ENCODE measurements at places on chromosomes 1 and 21.
A peak's percentile ranks its signal among the peaks of the same experiment; 100 is the strongest.

DNA sequence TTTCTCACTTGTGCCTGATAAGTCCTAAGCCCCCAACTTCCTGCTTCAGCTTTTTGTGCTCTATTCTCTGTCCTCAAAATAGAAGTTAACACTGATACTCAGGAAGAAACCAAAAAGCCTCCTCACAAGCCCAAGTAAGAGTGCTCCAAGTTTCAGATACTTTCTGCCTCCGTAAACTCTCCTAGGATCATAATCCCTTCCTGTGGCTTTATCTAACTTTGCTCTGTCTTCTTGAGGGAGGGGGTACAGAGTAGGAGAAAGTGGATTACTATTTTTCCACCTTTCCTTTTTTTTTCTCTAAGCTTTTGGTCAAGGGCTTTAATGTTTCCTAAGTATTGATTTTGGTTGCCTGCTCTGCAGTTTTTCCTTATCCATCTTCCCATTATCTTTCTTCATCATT, 54.6 kb downstream of the DPH5 start:
- no peak for DNase-seq

GRCh38 chr1:178931858-178932551, 61.1 kb upstream of the ANGPTL1 start:
- no peak for DNase-seq

DNA sequence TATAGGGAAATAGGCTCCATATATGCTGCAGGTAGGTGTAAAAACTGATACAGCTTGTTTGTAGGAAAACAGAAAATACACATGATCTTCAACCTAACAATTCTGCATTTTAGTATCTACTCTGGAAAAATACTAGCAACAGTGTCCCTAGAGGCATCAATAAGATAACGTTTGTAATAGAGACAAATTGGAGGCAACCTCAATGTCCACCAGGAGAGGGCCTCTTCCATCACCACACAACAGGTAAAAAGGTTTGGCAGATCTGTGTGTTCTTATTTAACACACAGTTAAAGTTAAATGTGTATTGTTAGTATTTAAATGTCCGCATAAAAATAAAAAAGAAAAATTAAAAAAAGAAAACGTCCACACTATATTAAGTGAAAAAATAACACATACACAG, 5.4 kb downstream of the EIF2D start:
- peak; percentile 40 for DNase-seq

GRCh38 chr1:35603941-35604340, 30.8 kb downstream of the TFAP2E start:
- no peak for DNase-seq

- DNase-seq, result peak; percentile 81
Measured at GRCh38 chr1:231628207-231628876, 1.8 kb downstream of the DISC1 start.

DNA sequence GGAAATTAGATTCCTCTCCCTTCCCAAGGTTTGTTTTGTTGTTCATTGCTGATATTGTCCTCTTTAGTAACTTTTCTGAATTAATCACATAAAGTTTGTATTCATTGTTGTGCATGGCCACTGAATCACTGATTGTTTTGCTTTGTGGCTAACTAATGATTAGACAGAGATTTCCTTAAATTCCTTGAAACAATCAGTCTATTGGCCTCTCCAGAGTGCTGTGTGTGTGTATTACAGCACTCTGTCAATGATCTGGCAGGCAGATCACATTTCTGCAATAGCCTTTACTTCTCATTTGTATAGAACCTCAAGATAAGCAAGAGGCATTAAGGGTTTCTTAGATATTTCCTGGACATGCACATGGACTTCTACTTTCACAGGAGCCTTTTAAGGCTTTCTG, 78.6 kb downstream of the DUSP10 start:
- no peak for DNase-seq

- no peak for DNase-seq
Measured at GRCh38 chr1:152517237-152517811, 3.0 kb downstream of the CRCT1 start.

DNA sequence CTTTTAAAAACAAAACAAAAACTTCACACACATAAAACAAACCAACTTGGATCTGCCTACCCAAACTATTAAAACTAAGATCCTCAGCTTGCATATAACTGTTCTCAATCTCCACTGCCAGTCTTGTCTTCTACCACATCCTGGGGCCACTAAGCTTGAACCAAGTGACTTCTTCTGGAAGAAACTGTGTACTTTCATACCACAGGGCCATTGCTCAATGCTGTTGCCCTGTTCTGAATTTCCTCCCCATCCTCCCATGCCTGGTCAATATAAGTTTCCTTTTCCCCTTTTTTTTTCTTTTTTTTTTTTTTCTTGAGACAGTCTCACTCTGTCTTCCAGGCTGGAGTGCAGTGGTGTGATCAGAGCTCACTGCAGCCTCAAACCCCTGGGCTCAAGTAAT, 109.9 kb downstream of the KIAA0319L start:
- no peak for DNase-seq

DNA sequence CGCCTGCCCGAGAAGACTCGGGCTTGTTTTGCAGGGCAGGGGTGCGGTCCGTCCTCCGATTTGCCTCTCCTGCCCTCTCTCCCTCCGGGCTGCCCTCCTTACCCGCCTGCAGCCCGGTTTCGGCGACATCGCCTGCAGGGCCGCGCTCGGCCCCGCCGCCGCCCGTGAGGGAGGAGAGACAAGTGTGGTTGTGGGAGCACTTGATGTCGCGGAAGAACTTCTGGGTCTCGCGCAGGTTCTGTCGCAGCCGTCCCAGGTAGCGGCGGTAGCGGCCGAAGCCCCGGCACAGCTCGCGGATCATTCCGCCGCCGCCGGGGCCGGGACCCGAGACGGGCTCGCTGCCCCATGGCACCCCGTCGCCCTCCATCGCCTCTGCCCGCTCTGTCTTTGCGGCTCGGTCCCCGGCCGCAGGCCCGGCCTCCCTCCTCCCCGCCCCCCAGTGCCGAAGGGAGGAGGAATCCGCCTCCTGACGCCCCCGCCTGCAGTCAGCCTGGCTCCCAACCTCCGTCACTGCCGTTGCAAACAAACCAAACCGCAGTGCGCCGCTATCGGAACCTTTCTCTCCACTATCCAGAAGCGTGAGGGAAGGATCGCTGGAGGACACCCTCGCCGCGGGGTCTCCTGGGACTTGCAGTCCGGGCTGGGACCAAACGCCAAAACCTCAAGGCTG, at the start of gene DSTYK:
DSTYK (minus strand) TSS at position 534 of the 670 bp plus-strand sequence; CDS start at position 367, 167 bp downstream.
- DNase-seq, result peak; percentile 93

DNA sequence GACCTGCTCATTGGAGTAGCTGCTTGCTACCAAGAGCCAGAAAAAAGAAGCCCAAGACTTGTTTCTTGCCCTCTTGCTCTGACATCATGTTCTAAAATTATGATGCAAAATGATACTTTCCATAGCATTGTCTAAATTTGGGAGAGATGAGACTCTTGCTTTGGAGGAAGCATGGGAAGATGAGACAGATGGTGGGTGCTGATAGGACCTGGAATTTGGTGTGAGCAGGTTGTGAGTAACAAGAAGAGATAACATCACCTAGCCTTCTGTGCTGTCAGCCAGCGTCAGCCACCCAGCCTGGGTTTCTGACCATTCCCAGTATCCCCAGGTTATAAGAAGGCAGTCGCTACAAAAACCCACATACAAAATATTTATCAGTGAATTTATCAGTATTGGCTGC, 67.1 kb upstream of the GCLM start:
- peak; percentile 62 for DNase-seq

DNA sequence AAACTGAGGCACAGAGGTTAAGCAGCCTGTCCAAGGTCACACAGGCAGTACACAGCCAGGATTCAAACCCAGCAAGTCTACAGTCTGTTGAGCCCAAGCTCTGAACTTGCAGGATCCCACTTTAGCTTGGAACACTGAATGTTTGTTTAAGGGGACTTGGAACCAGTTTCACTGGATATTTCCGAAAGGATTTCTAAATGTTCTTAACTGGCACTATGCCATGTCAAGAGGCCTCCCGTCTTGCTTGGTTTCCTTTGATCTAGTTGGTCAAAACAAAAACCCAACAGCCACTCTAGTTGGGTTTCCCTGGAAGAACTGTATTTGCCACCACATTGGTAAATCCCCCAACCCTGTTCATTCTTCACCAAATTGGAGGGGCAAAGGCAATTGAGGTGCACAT, 317.6 kb upstream of the KAZN start:
- DNase-seq, result no peak

- DNase-seq, result no peak
Measured at GRCh38 chr1:101723415-101723814, 273.3 kb downstream of the OLFM3 start.

GRCh38 chr1:33256471-33257206, at the start of gene ZNF362:
TSS of gene ZNF362 (plus strand) at chr1:33256492. CDS start at chr1:33270575, 14,083 bp downstream.
- peak; percentile 64 for DNase-seq

- DNase-seq, result no peak
Measured at GRCh38 chr1:16191309-16191708, 21.1 kb downstream of the ARHGEF19 start.

- DNase-seq, result peak; percentile 88
Measured at GRCh38 chr1:61434276-61434675, 290.7 kb downstream of the TM2D1 start.

DNA sequence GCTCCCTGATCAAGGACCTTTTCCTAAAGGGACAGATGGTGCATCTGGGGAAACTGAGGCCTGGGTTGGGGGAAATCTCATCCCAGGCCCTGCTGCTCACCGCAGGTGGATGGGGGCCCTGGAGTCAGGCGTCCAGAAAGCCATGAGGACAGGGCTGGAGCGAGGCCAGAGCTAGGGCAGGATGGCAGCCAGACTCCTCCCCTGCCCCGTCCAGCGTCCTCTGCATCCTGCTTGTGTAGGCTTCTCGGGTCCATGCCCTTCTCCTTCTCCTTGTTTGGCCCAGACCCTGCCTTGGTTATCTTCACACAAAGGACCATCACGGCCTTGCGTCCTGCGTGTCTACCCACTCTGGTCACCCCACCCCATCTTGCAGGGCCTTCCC, 43.0 kb downstream of the TRIM11 start:
- no peak for DNase-seq

DNA sequence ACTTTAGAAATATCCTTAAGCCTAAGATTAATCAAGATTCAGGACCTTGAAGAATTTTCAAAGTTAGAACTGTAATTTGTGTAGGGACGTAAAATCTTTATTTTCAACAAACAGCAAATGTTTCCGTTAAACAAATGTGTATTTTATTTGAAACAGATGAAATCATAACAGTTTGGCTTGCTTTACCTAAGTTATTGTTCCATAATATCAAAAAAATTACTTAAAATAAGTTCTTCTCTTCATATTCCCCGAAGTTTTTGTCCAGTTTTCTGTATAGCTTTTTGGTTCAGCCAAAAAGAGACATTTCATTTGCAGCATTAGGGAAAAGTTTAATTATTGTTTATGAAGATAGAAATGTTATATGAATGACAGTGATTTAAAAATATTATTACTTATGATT, 100.1 kb downstream of the NFIA start:
- no peak for DNase-seq

- DNase-seq, result no peak
Measured at GRCh38 chr1:215160351-215160750, 77.8 kb downstream of the KCNK2 start.

GRCh38 chr1:9145021-9145668, 16.2 kb upstream of the GPR157 start:
- DNase-seq, result peak; percentile 28

GRCh38 chr1:204574016-204574864, 58.0 kb downstream of the MDM4 start:
- no peak for DNase-seq

DNA sequence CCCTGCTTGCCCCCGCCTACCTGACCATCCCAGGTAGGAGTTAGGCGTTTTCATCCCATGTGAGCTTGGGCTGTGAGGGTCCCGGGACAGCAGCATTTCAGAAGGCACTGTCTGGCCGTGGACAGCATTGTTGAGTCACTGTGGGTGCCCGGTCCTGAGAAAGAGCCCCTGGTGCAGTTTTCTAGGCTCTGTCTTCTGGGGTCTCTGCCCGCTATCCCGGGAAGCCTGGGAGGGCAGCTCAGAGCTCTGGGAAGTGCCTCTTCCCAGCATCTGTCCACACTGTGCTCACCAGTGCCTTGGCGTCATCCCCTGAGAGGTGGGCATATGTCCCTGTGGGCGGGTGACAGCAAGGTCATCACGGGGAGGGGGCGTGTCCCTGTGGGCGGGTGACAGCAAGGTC, 11.4 kb upstream of the ZNF669 start:
- DNase-seq, result no peak

GRCh38 chr1:101965341-101965740, 31.4 kb downstream of the OLFM3 start:
- no peak for DNase-seq

- DNase-seq, result no peak
Measured at GRCh38 chr1:166084613-166085012, 82.2 kb downstream of the FAM78B start.

GRCh38 chr1:195326325-195326724, 1281.9 kb downstream of the KCNT2 start:
- no peak for DNase-seq

DNA sequence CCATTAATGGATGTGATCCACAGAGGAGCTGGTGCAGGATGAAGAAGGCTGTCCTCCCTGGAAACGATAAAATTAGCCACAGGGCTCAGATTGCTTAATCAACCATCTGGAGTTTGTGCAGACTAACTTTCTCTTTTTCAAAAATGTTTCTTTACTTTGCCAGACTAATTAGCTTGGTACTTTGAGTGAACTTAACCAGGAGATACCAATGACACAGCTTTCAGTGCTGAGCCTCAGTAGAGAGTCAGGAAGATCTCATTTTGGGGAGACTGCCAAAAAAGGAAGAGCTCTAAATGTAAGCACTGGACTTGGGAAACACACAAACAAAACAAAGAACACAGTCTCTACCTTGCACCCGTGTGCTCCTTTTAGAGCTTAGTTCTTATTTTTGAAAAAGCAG, 248.1 kb upstream of the DEPDC1 start:
- no peak for DNase-seq

GRCh38 chr21:45014747-45015468, 59.5 kb upstream of the ADARB1 start:
- DNase-seq, result no peak

DNA sequence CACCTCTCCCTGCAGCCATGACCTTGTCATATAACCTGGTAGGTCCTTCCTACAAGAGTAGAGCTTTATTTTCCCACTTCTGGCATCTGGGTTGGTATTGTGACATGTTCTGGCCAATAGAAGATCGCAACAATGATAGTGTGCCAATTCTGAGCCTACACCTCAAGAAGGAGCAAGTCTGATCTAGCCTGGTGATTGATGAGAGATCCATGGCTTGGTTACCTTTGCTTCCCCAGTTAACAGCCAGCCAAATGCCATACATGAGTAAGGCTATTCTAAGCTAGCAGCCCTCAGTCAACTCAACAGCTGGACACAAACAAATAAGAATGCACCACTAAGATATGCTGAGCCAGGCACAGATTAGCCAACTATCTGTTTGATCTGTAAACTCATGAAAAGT, 226.7 kb downstream of the LMO4 start:
- DNase-seq, result peak; percentile 10

Data from foreskin keratinocyte (primary cell).